Hepatocyte (in vitro differentiated cells): ENCODE measurements at places on chromosomes 1 and 21. TPM values are rescaled to one million over a fixed set of nuclear protein-coding genes. Genes with fewer than 3 reads are reported as not detected.

The FCGR3A gene
- polyA plus RNA-seq = 0.31 and 0.80 TPM in 2 replicates

The KCNQ4 gene
- not detected in 2 replicates for polyA plus RNA-seq

The PM20D1 gene
- polyA plus RNA-seq = 0.07 and 0.08 TPM in 2 replicates

The HLX gene
- 5.9 and 6.1 TPM in 2 replicates for polyA plus RNA-seq

The TGFB2 gene
- 6.7 and 13.6 TPM in 2 replicates for polyA plus RNA-seq

The CYP4X1 gene
- 1.1 and 1.8 TPM in 2 replicates for polyA plus RNA-seq

The WLS gene
- 66.3 and 79.9 TPM in 2 replicates for polyA plus RNA-seq

The TPTE gene
- polyA plus RNA-seq = not detected in 2 replicates

The RAB42 gene
- polyA plus RNA-seq = 8.6 and 10.3 TPM in 2 replicates
